ENCODE measurements at places on chromosomes 1 and 21. TPM values are rescaled to one million over a fixed set of nuclear protein-coding genes. Genes with fewer than 3 reads are reported as not detected.

- no peak for DNase-seq
These were observed 160.9 kb upstream of the UBE2U start for GRCh38 chr1:64042331-64043100.

DNA sequence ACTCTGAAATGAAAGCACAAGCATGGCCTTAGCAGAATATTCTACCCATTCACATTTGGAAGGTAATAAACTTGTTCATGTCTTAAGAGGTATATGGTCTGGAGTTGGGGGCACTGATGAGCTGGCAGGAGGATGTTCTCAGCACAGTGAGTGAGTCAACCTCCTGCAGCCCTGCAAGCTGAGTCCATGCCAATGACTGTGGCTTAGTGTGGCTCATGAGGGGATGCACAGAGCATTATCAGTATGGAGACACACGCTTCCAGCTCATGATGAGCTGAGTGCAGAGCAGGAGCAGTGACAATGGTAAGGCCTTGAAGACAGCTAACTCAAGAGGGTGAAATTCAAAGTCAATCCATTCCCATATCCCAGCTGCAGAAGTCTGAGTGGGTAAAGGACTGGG, 102.3 kb downstream of the TNFSF18 start:
- DNase-seq, result peak; percentile 34

GRCh38 chr1:24903955-24904730, 25.9 kb downstream of the RUNX3 start:
- peak; percentile 18 for DNase-seq

- DNase-seq, result no peak
These were observed 33.7 kb upstream of the TARDBP start for GRCh38 chr1:10978719-10979118.

DNA sequence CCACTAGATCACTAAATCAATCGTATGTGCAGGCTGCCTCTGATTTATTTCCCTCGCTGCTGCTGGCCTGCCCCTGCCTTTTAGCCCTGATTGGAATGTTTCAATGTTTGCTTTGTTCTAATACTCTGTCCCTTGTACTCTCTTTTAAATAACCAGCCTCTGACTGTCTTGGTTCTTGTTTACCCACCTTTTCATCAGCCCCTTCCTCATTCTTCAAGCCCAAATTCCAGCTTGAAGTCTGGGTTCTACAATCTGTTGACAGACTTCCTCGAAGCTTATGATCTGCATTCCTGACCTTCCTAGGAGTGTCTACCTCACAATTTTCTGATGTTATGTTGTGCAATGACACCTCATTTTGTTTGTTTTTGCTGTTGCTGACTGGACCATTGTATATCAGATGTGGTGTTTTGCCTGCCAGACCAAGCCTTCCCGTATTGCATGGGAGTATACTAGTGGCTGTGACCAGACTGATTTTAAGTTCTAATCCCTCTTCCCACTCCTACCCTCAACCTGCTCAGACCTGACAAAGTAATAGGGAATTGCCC, 46.6 kb upstream of the APOBEC4 start:
- no peak for DNase-seq

GRCh38 chr21:35652872-35653271, 407.5 kb downstream of the SETD4 start:
- no peak for DNase-seq

ATP1A4 gene
- not detected for total RNA-seq

Measured in activated CD4-positive, alpha-beta T cell treated with anti-CD3 and anti-CD28 coated beads for 36 hours (primary cell).